ENCODE measurements at places on chromosomes 6 and 20. TPM values are rescaled to one million over a fixed set of nuclear protein-coding genes. Genes with fewer than 3 reads are reported as not detected.

Gene C6orf58
- not detected for total RNA-seq

GRCh38 chr6:39321761-39322160 is 741 bp downstream of the KCNK16 start:
- H3K36me3 ChIP-seq, result no peaks in the 10 kb centered on the region
- peaks cover 19% of the 10 kb centered on the region for H3K27me3 ChIP-seq
- no peak for DNase-seq

DNA sequence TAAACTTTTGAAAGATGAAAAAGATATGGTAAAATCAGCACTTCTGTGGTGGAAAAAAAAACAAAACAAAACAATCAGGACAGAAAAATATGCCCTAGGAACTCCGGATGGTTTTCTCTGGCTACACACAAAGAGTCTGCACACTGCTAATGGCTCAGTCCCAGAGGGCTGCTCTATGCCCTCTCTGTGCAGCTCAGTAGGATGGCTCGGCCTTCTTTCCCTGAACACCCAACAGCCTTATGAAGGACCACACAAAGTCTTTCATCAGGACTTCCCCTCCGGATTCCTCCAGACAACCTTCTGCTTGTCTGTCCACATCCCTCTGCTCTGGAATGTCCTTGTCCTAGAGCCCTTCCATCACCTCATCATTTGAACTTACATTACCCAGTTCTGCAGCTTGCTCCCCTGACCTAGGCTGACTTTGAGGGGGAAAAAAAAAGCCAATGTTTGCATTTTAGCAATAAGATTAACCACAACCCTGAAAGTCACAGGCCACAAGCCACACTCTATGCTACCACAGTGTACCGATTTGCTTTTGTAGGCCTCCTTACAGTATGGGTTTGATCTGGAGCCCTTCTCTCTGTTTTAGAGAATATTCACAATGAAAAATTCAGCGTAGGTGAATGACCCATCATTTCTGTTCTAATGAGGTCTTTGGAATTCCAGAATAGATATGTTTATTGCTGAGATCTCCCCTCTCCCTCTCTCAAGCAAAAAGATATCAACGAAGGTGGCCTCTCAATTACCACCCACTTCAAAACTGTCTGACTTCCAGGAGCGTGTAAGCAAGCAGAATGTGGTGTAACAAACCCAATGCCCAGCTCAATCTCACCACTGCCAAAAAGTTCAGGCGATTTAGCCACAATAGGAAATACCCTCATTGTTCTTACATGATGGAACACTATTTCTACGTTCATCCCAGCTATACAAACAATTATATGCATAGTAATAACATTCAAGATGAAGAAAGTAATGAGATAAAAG is 164.0 kb downstream of the GMDS start:
- peak; percentile 53 for DNase-seq
- no peak overlapping the region for H3K4me3 ChIP-seq

Gene NOL4L
- 17.1 TPM for total RNA-seq

- no peaks in the 10 kb centered on the region for H3K27me3 ChIP-seq
- no peaks in the 10 kb centered on the region for H3K4me1 ChIP-seq
- no peak overlapping the region for H3K4me3 ChIP-seq
- no peak for DNase-seq
These were observed 622.8 kb upstream of the NRSN1 start for GRCh38 chr6:23503173-23503572.

DNA sequence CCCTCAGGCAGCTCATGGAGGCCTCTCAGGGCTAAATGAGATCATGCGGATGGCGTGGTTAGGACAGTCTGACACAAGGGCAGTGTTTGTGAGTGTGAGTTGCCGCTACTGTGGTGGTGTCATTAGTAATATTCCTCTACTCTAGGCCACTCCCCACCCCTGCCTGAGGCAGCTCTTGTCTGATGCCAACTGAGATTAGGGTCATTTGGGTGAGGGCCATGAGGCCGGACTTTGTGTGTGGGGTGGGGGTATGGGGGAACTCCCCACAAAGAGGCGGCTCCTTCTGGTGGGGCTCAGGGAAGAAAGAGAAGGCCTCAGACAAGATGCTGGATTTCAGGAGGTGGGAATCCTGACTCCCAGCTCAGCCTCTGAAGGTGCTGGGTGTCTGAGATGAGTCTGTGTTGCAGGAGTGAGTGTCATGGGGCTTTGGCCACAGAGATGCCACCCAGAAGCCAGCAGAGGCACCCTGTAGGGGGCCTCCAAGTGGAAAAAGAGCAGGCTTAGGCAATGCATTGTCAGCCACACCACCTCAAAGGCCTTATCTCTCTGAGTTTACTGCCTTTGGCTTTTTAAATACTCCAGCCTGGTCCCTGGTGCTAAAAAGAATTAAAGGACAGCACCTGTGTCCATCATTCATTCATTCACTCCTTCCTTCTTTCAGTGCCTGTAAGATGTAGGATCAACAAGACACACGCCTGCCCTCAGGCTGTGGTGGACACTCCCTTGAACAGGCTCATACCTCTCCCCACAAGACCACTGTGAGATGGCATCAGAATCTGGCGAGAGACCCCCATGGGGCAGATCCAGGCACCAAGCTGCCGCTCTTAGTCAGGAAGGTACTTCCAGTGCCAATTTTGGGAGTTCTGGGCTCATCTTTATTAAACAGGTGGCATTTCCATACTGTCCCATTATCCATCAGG is 175.2 kb downstream of the MRPL14 start:
- no peak overlapping the region for H3K4me3 ChIP-seq
- DNase-seq, result peak; percentile 12
- H3K4me1 ChIP-seq, result no peaks in the 10 kb centered on the region
- H3K36me3 ChIP-seq, result no peaks in the 10 kb centered on the region
- no peak overlapping the region for H3K27ac ChIP-seq

DNA sequence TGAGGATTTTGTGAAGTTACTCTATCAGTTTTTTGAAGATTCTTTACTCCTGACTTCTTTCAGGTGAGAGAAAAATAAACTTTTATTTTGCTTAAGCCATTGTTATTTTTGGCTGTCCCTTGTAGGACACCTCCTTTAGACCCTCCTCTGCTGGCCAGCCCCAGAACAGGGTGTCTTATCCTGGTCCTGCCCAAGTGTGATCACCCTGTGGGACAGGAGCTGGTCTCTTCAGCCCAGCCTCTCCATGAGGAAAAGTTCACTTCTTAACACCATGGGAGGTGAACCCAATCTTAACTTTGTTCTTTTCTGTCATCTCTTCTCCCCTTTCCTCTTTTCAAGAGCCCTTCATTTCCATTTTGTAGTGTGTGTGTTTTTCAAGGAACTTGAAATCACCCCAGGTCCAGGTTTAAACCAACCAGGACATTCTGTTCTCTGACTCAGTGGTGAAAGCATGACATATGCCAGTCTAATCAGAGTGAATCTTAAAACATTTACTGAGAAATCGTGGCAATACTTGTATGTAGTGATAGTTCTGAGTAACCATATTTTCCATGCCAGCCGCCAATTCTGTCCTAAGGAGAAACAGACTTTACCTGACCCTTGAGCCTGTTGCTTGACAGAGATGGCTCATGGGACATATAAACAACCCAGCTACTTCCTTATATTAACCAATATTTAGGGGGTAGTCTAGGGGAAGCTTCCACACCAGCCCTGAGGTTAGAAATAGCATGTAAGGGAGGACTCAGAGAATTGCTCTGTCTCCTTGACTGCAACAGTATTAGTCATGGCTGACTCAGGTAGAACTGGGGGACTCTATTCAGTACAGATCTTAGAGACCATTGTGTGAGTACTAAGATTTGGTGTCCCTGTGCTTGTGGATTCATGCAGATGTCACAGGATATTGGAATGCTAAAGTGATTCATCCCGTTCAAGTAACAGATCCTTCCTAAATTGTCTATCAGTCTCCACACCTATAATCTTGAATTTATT is 48.8 kb downstream of the FLRT3 start:
- no peak overlapping the region for H3K27ac ChIP-seq
- no peaks in the 10 kb centered on the region for H3K4me1 ChIP-seq
- no peaks in the 10 kb centered on the region for H3K27me3 ChIP-seq

- H3K27me3 ChIP-seq, result no peaks in the 10 kb centered on the region
- H3K4me3 ChIP-seq, result no peak overlapping the region
- DNase-seq, result no peak
- no peaks in the 10 kb centered on the region for H3K4me1 ChIP-seq
- H3K36me3 ChIP-seq, result peaks cover 12% of the 10 kb centered on the region
These were observed 26.7 kb downstream of the TNFAIP3 start for GRCh38 chr6:137893726-137894125.

GRCh38 chr6:150325066-150325772 is 43.6 kb upstream of the IYD start:
- H3K27me3 ChIP-seq, result peaks cover 4% of the 10 kb centered on the region
- H3K27ac ChIP-seq, result no peak overlapping the region
- H3K4me1 ChIP-seq, result no peaks in the 10 kb centered on the region
- no peak overlapping the region for H3K4me3 ChIP-seq
- no peak for DNase-seq

Gene SIRPD
- total RNA-seq, result not detected

GRCh38 chr6:112906726-112907125 is 559.6 kb downstream of the RFPL4B start:
- no peaks in the 10 kb centered on the region for H3K27me3 ChIP-seq
- H3K36me3 ChIP-seq, result no peaks in the 10 kb centered on the region
- no peak overlapping the region for H3K4me3 ChIP-seq
- H3K27ac ChIP-seq, result no peak overlapping the region

DNA sequence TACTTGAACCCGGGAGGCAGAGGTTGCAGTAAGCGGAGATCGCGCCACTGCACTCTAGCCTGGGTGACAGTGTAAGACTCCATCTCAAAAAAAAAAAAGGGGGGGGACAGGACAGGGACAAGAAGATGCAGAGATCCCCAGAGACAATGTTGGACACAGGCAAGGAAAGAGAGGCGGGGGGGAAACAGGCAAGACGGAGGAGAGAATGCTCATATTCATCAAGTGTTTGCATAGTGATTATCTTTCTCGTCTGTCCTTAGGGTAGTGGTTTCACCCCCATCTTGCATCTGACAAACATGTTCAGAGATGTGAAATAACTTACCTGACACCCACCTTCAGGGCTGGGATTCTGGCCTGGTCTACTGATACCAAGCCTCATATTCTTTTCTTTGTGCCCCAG is 29.0 kb downstream of the CHMP4B start:
- H3K4me3 ChIP-seq, result no peak overlapping the region
- no peak for DNase-seq
- H3K27me3 ChIP-seq, result no peaks in the 10 kb centered on the region
- no peak overlapping the region for H3K27ac ChIP-seq
- peaks cover 18% of the 10 kb centered on the region for H3K36me3 ChIP-seq

Gene CASS4
- 13.2 TPM for total RNA-seq

Gene FAM184A
- 5.9 TPM for total RNA-seq

Gene SLC22A16
- total RNA-seq, result not detected

Gene SLC12A5
- total RNA-seq, result not detected
